Activated CD4-positive, alpha-beta T cell treated with anti-CD3 and anti-CD28 coated beads for 24 hours (primary cell): ENCODE measurements at places on chromosomes 5 and 9.
A peak's percentile ranks its signal among the peaks of the same experiment; 100 is the strongest.

GRCh38 chr9:101427957-101428655 is 7.5 kb downstream of the ALDOB start:
- no peak for DNase-seq

GRCh38 chr5:72451741-72452505 is 55.3 kb downstream of the ZNF366 start:
- no peak for DNase-seq

- DNase-seq = no peak
Measured at GRCh38 chr5:110063640-110064602, 374.2 kb downstream of the MAN2A1 start.

DNA sequence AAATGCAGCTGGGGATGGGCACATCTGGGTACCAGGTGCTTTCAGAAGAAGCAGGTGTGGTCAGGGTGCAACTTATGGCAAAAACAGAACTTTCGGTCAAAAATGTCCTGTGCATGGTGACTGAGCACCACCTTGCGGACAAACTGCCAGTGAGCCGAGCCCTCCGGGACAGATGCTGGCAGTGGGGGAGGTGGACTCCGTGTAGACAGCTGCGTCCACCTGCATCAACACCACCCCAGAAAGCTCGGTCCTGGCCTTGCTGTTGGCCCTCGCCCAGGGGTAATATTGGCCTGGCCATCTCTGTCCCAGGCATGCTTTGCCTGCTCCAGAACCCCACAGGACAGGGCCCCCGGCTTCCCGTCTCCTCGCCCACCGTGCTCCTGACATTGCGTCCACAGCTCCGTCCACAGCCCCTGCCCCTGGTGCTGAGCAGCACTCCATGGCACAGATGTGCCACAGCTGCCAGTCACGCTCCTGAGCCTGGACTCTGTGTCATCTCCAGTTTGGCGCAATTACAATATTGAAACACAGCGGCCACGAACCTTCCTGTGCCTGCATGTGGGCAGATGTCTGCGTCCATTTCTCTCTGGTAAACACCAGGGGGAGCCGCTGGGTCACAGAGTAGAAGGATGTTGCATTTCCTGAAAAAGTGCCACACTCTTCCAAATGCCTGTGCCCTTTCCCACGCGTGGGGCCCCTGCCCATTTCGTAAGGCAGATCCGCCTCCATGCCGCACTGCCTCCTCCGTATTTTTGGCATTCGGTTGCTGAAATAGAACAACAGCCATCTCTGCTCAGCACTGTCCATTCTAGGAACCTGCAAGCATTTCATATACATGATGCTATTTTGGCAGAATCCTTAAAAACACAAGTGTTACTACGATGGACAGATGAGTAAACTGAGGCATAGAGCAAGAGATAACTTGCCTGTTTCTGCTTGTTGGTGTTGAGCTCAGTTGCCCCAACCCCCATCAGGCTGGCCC is 33.4 kb upstream of the SLC6A19 start:
- peak; percentile 37 for DNase-seq

DNA sequence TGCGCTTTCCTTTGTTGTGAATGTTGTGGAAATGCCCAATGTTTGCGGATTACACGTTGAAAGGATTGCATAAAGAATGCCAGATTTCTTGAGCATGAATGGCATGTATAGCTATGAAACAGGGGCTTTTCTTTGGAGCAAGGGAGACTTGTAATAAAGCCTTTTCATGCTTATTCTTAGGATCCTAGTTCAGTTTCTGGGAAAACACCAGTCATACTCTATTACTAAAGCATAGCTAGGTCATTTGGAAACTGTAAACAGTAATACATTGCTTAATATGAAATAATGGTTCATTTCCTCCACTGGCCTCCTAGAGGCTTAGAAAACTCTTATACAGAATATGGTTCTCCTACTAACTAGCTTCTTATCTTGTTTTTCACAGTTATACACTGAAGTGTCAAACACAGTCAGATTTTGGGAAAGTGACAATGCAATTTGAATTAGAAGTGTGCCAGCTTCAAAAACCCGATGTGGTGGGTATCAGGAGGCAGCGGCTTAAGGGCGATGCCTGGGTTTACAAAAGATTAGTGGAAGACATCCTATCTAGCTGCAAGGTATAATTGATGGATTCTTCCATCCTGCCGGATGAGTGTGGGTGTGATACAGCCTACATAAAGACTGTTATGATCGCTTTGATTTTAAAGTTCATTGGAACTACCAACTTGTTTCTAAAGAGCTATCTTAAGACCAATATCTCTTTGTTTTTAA is 104.2 kb downstream of the MELK start:
- no peak for DNase-seq

DNA sequence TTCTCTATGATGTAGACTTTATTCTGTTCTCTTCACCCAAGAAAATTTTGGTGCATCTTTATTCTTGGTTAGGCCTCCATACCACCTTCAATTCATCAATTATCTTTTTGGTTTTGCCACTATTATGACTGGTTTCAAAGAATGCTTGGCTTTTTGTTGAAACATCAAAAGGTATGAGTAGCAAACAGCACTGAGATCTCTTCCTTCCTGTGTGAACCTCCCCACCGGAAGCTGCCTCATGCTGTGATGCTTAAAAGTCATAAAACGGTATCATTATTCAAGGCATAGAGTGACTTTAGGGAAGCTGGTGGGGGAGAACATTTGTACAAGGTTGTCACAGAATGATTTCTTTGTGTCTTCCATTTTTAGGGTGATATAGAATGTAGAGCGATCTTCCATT is 70.6 kb downstream of the IQGAP2 start:
- peak; percentile 29 for DNase-seq

DNA sequence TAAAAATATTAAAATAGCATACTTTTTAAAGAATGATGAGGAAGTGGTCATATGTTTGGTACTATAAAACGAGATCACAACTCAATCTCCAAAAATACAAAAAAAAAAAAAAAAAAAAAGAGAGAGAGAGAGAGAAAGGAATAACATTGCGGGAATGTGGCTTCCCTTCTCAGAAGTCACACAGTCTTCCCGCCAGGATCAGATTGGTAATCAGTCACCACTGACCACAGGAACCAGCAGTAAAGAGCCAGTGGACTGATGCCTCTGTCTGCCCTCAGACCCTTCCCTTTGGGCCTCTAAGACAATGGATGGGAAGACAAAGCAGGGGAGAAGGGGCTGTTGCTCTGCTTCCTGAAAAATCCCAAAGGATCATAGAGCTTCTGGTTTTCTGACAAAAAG is 104.9 kb downstream of the KLHL3 start:
- no peak for DNase-seq

DNA sequence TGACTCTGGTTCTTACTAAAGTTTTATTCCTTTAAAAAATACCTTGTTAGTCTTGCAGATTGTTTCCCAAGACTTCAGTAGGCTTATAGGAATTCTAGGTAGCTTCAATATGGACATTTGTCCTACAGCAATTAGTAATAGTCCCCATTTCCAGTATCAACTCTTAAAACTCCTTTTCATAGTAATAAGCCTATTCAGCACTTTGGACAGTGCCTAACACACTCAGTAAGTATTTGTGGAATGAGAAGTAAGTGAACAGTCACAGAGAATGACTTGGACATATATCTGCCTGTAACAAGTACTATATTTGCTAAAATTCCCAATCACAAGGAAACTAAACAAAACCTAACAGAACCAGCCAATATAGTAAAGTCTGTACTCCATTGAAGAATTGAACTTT is 1291.8 kb upstream of the DMAC1 start:
- no peak for DNase-seq
